ENCODE measurements at places on chromosomes 1 and 21.

GRCh38 chr21:42638266-42638863 is 15.1 kb upstream of the PDE9A start:
- DNase-seq = no peak

- no peak for DNase-seq
These were observed 149.4 kb upstream of the COL6A1 start for GRCh38 chr21:45831991-45832740.

- no peak for DNase-seq
These were observed 21.2 kb upstream of the FMO4 start for GRCh38 chr1:171292799-171293198.

DNA sequence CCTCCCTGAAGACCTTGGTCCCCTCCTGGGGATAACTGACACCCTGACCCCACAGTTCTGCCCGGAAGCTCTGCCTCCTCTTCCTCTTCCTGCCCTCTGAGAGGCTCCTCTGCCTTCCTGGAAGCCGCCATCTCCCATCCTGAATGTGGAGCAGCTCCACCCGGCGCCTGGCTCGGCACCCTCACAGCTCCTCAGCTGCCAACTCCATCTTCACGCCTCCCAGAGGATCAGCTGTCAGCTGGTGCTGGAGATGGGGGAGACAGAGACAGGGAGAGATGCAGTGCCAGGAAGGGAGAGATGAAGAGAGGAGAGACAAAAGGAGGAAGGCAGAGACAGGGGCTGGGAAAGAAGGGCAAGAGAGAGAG is 210.4 kb upstream of the CSF3R start:
- DNase-seq = no peak

DNA sequence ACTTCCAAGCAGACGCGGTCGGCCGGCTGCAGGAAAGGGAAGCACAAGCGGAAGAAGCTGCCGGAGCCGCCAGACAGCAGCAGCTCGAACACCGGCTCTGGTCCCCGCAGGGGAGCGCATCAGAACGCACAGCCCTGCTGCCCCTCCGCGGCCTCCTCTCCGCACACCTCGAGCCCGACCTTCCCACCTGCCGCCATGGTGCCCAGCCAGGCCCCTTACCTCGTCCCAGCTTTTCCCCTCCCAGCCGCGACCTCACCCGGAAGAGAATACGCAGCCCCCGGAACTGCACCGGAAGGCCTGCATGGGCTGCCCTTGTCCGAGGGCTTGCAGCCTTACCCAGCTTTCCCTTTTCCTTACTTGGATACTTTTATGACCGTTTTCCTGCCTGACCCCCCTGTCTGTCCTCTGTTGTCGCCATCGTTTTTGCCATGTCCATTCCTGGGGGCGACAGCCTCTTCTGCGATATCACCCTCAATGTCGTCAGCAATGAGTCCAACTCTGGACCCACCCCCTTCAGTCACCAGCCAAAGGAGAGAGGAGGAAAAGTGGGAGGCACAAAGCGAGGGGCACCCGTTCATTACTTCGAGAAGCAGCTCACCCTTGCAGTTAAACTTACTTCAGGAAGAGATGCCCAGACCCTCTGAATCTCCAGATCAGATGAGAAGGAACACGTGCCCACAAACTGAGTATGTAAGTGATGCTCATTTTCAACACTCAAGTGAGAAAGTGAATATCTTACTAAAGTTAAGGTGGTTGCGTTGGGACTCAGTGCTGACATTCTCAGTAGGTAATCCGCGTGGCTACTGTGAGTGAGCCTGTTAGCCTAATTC is 25.5 kb downstream of the UTS2 start:
- no peak for DNase-seq

DNA sequence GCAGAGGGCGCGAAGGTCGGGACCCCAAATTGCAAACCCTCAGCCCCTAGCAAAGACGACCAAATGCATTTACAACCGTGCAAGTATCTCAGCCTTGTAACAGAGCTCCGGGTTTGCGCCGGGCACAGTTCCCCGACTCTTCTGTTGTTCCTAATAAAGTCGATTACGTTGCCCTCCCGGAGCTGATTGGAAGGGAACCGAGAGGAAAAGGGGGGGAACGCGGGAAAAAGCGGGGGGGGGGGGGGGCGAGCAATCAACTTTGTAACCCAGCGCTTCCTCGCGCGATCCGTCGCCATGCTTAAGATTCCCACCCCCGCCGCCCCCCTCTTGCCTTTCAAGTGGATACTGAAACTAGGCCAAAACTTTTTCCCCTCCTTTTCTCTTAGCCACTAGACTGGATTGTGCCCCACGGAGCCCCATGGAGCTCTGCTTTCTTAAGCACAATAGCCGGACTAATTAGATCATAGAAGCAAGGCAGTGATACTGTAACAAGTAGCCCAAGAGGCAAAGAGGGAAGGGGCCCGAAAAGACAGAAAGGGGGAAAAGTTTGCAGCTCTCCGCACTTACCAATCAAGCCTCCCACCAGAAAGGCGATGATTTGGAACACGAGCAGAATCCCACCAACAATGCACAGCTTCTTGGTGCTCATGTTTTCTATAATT is 565 bp downstream of the WLS start:
- DNase-seq = peak; percentile 13

DNA sequence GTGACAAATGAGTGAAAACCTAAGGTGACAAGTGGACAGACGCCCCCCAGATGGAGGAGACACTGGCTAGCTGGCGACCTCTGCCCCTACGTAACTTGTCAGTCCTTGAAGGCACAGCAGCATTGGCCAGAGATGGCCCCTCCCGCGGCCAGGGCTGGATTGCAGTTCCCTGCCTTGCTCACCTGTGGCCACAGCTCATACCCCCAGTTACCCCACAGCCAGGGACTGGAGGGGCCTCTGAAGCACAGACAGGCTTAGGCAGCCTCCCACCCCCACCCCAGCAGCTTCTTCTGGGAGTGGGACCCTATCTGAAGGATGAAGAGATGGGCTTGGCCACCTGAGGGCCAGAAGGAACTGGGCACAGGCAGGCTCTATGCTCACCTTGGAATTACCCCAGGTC is 3.7 kb downstream of the HES3 start:
- DNase-seq = no peak

- peak; percentile 48 for DNase-seq
These were observed 1211.6 kb upstream of the ADGRL4 start for GRCh38 chr1:80218112-80218511.

GRCh38 chr1:159598196-159598595 is 10.6 kb downstream of the APCS start:
- DNase-seq = no peak

DNA sequence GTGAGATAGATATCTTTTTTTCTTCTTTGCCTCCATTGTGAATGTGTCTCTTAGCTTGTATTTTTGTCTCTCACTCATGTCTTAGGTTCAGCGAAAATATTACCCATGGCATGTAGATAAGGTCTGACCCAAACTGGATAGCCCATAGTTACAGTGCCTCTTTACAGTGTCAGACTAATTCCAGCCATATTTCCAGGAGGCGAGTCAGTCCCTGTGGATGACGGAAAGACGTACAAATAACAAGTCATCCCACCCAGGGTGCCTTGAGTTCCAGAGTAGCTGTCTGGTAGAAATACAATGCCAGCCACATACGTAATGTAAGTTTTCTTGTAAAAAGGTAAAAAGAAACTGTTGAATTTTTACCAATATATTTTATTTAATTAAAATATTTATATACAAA is 157.3 kb downstream of the ZNF281 start:
- DNase-seq = no peak

GRCh38 chr1:41773144-41773591 is 145.6 kb downstream of the HIVEP3 start:
- no peak for DNase-seq

GRCh38 chr1:53681977-53682685 is 56.8 kb downstream of the GLIS1 start:
- no peak for DNase-seq

DNA sequence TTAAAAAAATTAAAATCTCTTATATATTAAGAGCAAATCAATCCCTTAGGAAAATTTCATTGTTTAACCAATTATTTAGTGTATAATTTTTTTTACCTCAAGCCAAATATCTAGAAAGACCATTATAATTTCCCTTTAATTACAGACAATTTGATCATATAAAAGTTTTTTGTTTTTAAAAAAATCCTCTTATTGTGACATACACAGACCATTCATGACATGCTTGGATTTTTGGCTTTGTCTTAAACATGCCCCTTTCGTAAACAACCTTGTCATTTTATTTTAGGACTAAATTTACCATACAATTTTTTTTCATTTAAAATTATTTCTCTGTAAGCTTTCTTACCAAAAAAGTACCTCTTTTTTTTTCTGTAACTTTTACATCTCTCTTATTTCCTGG is 14.2 kb upstream of the CYP4B1 start:
- no peak for DNase-seq

DNA sequence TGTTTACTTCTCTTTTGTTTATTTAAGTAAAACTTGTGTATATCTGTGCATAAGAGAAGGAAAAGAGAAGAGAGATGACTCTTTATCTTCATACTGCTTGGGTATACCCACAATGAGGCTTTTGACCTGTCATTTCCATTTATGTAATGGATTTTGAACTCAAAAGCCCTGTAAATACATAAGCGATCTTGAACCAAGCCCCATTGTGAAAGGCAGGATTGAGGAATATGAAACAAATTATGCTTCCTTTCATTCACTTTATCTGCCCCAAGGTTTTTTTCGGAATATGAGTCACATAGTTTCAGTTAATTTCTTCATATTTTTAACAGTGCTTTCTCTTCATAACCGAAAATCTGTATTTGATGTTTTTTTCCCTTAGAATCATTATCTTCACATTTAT is 21.4 kb downstream of the CNST start:
- DNase-seq = no peak

DNA sequence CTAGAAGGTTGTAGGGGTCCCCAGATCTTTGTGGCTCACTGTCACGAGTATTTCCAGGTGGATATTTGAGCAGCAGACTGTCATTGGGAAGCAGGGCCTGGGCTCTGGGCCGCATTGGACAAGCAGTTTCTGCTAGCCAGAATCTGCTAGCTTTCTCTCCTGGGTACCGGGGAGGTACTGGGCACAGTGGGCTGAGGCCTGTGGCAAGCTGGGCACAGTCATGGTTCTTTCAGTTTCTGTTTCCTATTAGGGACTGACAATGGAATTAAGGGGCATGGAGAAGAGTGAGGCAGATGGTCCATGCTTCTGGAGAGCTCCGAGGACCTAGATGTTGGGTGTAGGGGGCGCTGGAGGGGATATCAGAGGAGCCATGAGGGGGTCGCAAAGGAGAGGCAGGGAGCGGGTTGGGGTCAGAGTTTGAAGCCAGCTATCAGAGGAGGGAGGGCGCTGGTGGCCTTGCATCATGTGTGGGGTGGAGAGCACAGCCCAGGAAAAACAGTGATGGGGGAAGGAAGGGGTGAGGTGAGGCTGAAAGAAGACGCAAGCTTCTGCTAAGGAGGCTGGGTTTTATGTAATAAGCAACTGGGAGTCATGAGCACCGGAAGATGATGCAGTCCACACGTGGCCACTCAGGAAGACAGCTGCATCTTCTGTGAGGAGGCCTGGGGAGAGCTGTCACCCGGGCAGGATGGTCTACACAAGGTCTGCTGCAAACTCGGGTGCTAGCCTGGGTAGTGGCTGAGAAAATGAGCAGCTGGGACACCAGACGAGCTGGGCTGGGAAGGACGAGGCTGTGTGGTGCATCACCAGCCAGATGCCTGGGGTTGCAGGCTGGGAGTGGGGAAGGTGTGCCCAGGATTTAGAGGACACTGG is 72.7 kb downstream of the IER5 start:
- no peak for DNase-seq

DNA sequence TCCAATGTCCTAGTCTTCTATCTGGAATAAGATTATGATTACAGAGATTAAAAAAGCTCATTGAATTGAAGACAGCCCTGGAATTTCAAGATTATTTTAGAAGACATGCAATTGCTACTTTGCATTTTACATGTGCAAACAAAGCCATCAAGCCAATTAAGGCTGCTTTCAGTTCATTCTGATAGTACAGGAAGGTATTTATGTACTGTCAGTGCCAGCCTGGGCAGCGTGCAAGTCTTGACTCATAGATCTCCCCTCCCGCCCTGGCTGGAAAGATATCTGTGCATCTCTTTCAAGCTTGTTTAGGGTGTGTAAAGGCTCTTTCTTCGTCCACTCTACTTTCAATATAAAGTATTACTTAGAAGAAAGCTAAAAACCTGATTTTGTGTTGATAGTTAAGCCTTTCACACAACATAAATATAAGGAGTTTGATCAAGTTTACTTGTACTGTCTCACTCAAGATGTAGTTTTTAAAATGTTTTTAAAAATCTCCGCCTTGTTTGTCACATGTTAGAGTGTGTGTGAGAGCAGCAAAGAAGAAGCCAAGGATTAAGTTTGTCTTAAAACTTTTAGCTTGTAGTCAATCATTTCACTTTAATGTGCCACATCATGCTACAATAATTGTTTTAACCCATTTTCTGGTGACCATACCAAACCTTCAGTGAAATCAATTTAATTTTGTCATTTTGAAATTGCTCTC is 13.6 kb upstream of the LYPLAL1 start:
- DNase-seq = no peak

DNA sequence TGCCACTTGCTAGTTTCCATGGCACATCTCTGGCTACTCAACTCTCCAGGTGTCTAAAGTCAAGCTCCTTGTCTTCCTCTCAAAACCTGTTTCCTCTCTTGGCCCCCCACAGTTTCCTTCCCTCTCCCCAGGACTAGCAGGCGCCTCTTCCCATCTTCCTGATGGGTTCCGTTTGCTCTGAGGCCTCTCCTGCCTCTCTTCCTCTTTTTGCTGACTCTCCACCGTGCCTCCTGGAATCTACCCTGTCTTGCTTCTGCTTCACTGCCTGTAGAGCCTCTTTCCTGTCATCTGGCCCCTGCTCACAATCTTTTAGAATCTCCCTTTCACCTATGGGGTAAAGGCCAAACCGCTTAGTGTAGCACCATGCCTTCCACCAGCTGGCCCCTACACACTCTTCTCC is 21.8 kb upstream of the LHX4 start:
- no peak for DNase-seq

GRCh38 chr1:93288558-93288957 is 57.1 kb upstream of the DR1 start:
- DNase-seq = no peak

DNA sequence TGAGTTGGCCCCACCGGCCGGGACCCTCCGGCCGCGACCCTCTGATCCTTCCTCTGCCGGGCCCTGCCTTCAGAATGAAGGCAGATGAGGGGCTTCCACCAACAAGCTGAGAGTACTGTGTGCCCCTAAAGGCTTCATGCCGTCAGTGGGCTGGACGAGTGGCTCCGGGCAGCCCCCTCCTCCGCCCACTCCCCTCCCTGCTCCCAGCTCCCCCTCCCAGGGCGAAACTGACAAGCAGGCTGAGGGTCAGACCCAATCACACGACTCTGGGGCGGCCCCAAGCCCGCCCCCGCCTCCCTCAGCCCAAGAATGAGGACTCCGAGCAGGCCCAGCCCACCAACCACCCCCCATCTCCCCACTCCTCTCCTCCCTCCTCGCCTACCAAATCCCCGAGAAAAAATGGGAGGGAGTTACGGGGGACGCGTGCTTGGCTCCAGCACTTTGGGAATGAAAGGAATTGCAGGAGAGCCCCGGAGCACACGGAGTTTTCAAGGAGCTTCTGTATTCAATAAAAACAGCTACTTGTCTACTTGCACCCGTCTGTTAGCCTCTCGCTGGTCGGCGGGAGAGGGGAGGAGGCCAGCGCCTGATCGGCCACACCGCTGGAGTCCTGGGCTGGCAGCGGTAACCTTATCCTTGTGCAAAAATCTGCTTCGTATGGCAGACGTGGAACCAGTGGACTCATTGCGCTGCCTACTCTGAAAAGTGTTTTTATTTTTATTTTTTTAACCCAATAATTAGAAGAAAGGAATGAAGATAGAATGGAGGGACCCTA is at the start of gene COL11A1:
Gene COL11A1, minus strand, starts transcription at position 147 of the 775 bp plus-strand sequence. CDS start 344 bp downstream, outside the sequence.
- no peak for DNase-seq

- DNase-seq = no peak
These were observed 30.2 kb downstream of the SLC22A15 start for GRCh38 chr1:116006486-116006964.

All from NCI-H1048 (cell line).